ENCODE measurements at places on chromosomes 2 and 18.

DNA sequence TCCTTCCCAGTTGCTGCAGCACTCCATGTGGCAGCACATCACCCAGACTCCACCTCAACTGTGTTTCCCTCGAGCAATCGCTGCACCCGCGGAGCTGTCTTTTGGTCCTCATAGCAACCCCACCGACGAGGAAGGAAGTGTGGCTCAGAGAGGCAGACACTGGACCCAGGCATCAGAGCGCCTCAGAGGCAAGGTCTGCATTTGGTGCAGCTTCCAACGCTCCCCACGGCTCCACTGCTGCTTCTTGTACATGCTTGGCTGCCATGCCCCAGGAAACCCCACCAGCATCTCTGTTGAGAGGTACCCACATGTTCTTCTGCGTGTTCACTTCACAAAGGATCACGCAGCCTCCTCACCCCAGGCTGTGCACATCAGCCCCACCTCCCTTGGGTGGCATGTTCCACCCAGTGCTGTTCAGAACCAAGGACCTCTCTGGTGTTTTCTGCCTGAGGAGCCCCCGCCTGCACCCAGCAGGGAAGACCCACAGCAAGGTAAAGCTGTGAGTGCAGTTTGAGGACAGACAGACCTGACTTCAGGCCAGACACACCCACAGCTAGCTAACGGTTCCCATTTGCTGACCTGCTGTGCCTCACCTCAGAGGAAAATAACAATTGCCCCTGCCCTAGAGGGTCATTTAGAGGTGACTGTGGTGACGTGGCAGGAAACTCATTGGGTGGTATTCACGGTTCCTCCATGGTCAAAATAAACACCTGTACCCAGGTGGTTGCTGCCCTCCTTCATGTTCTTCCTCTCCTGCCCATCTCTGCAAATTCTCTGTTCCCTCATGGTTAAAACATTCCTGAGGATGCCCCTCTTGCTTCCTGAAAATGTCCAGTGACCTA, 326.3 kb upstream of the MYT1L start:
- DNase-seq, result no peak

GRCh38 chr2:237327175-237327950, 86.6 kb downstream of the COL6A3 start:
- no peak for DNase-seq

- no peak for DNase-seq
These were observed 19.9 kb downstream of the SLC38A11 start for GRCh38 chr2:164935118-164936101.

DNA sequence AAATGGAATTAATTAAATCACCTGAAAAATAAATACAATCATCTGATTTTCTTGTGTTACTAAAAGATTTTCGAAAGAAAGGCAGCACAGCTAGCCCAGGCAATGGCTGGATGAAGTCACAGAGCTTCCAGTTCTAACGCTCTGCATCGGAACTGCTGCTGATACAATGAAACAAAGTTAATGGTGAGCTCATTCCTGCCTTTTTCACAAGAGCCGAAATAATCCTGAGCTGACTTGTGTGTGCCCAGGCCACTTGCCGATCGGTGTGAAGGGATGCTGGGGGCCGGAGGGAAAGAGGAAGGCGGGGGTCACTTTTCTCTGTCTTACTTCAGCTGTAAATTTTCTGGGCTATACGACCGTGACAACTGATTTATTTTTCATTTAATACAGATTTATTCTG, 149.5 kb downstream of the INO80D start:
- no peak for DNase-seq

DNA sequence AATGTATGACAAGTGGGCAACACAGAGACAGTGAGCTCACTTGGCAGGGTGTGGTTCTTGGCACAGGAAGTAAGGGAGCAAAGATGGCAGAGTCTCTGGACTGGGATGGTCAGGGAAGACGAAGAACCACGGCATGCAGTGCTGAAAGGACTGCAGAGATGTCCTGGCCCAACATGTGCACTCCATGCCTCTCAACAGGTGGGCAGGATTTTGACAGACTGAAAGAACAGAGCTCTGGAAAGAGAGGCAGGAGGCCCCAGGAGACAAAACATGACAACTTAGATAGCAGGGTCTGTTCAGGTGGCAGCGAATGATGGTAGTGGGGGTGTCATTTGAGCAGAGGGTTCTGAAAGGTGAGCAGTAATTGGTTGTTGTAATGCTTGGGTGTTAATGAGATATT, 180.3 kb downstream of the FHOD3 start:
- no peak for DNase-seq

DNA sequence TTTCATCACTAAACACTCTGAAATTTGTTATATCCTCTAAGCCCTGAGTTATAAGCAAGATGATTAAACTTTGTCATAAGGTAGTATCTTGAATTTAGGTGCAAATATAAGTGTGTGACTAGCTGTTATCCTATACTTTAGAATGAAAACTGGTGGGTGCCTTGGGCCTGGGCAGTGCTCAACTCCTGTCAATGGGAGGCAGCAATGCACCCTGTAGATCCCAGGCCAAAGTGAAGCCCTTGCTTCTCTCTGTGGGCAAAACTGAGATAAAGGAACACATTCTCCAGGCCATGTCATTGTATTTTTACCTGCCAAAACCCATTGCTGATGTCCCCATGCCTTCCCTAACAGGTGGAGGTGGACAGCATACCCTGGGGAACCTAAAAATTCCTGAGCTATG, 525.2 kb downstream of the TNS1 start:
- DNase-seq, result no peak

DNA sequence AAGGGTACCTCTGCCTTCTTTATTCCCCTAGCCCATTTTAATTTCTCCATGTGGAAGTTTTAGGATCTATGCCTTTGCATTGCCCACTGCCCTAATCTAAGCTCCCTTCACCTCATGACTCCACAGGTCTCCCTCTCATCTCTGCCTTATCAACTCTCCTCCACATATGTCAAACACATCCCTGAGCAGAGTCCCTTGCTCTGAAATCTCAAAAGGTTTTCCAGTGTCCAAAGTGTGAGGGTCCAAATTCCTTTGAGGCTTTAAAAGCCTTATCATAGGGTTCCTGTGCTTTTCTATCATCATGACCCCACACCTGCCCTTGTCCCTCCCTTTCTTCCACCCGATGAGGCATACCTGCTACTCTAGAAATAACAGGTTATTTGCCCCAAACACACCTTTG, 38.6 kb downstream of the SLC4A1AP start:
- DNase-seq, result no peak

DNA sequence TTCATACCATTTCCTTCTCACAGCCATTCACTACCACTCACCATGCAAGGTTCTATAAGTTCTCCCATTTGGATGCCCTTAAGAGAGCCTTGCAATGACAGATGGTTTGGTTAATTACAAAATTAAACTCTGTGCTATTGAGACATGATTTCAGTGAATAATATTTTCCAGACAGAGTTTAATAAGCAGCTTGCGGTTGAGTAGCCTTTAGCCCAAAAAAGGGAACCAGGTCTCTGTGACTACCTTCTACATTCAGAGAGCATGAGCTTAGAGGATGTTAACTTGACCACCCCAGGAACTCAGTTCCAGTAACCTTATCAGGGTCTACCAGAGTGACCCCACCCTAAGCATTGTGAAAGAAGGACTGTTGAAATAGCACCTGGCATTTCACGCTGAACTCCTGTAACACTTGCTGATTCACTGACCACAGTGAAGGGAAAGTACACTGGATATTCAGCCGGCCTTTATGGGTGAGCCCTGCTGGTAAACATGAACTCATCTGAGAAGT, 1173.1 kb upstream of the ZEB2 start:
- DNase-seq, result peak; percentile 19

- no peak for DNase-seq
These were observed 85.4 kb downstream of the RTN4 start for GRCh38 chr2:54964816-54965215.

All from femur (tissue), 1 donor.